RWPE2 (cell line): ENCODE measurements at places on chromosomes 5 and 9.

GRCh38 chr5:120088836-120089235 lies 375.3 kb upstream of the PRR16 start:
- no peak for DNase-seq

DNA sequence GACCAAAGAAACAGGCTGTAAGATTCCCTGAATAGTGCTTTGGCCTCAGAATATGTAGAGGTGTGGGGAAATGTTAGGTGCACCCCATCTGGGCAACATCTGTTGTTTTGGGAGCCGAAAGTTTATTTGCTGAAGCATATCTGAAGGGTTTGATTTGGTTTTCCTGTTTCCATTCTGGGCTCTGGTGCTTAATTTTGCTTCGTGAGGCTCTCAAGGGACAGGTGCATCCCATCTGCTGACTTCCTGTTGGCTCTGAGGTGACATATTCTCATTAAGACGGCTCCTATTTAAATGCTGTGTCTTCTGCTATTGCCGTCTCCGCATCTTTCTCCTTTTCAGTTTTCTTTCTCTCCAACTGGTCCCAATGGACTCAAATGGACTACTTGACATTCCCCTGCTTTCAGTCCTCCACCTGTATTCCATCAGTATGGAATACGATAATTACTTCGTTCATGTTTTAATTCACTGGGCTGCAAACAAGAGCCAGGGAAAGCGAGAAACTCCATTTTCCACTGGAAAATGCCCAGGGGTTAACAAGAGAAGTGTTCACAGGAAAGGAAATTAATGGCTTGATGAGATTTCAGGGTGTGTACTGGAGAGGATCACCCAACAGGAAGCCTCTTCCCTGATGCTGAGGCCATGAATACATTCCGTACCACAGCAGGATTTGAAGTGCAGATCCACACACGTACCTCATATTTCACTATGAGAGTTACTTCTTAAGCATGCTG lies 104.0 kb downstream of the MTX3 start:
- DNase-seq = no peak

DNA sequence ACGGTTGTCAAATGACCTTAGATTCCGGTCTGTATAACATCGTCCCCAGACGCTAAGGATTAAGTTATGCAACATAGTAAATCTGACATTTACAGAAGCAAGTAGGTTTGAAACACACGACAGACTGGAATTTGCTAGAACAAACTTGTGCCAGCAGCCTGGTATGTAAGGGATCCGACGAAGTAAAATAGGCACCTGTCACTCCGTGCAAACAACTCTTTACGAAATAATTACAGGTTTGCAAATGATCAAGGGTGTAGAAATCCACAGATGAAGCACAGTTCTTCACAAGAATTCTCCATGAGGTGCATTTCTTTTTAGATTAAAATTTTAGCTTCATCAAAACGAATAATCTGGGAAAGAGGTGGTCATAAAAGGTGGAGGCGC lies 508 bp downstream of the MOCS2 start:
- no peak for DNase-seq

DNA sequence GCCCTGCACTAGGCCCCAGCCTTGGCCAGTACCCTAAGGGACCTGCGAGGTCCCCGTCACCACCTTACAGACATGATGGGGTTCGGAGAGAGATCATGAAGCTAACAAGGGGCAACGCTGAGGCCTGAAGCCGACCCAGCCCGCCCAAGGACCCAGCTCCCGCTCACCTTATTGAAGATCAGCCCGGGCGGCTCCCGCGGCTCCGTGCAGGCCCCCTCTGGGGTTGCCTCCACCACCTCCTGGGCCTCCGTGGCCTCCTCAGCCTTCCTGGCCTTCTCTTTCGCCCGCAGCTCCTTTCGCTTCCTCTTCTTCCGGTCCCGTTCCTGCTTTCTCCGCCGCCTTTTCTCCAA lies 3.6 kb downstream of the SURF6 start:
- no peak for DNase-seq

GRCh38 chr5:197892-198489 lies 6.7 kb downstream of the LRRC14B start:
- DNase-seq = no peak

- no peak for DNase-seq
Measured at GRCh38 chr9:28365020-28365640, 791.8 kb upstream of the C9orf72 start.

GRCh38 chr5:145295236-145295835 lies 539.8 kb downstream of the PRELID2 start:
- no peak for DNase-seq

DNA sequence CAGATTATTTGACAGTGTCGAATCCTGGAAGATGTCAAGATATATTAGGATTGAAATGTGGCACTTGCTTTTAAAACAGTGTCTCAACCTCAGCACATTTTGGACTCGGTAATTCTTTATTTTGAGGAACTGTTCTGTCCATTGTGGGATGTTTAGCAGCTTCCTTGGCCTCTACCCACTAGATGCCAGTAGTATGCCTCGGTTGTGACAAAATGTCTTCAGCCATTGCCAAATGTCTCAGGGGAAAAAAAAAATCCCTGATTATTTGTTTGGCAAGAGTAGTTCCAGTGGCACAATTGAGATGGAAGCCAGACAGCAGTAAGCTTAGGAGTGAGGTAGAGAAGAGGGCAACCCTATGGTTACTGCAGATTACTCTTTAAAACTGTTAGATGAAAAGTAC lies 694.5 kb upstream of the RIOK2 start:
- no peak for DNase-seq

- no peak for DNase-seq
Measured at GRCh38 chr5:159837860-159838259, 78.4 kb upstream of the ADRA1B start.

DNA sequence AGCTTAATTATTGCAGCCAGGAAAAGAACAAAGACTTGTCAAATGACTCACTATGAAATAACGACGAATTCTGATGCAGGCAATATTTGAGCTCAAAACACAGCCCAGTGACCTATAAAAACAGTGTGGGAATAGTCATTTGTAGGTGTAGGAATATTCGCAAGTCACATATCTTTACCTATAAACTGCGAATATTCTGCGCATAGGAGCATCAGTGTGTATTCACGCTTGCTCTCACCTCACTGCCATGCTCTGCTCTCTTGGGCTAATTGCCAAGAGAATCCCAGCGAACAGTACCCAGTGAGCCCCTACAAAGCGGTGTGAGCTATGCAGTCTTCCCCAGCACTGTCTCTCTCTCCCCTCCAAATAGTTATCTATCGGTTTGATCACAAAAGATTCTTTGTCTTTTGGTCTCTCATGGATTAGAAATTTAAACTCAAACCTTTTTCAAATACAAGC lies 74.2 kb downstream of the ST8SIA4 start:
- no peak for DNase-seq

GRCh38 chr9:110249603-110250002 lies 6.7 kb downstream of the TXN start:
- DNase-seq = no peak

DNA sequence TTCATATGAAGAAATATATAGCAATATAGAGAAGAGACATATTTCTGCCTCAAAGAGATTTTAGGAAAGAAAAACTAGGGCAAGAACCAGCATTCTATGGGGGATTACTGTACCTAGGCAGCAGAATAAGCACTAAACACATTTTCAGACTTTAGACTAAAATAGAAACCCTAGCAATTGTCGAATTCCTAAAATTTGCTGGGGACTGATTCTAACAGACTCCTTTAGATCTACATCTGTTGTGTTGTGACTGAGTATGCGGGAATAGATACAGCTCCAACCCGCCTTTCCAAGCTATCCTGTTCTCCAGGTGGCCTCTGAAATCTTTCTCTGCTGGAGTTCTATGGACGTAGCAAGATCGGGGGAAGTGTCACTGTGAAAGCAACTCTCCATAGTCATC lies 482.2 kb downstream of the NTRK2 start:
- DNase-seq = no peak

DNA sequence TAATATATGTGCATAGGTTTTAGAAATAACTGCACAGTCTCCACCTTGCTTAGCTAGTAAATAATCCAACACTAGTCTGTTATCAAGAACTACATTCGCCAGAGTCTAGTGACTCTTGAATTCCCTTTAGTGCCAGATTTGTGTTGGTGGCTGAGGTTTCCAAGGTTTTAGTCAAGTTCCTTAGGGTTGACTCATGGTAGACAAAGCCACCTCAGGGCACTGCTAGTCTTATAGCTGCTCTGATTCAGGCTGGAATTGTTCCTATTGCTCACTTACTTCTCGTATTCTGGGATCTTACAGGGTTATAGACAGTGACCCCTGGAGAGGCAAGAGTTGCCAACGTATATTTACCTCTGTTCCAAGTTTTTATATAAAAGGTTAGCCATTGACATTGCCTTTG lies 1369.8 kb upstream of the CDH9 start:
- no peak for DNase-seq

DNA sequence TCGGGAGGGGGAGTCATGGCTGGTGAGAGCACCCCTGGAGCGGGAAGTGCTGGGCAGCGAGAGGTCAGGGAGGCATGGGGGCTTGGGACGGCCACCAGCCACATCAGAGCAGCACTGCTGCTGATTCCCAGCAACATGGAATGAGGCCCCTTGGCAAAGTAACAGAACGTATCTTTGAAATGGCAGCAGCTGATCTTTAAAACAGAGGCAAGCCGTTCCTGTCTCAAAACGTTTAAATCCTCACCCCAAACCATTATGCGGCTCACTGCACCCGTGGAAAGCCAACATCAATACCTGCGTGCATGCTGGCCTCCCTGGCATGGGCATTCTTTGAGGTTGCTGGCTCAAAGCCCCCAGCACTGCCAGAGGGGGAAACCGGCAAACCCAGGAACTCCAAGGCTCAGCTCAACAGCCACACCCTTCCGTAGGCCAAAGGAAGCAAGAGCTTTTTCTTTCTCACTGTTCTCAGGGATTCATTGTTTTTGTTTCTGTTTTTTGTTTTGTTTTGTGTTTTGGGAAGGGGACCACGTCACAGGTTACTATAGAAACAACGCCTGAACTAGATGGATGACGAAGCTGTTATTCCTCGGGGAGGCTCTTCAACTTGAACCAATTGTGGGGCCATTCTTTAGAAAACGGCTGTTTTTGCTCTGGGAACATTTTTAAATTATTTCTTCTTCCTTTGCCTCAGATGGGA lies 28.1 kb upstream of the OBP2B start:
- no peak for DNase-seq

DNA sequence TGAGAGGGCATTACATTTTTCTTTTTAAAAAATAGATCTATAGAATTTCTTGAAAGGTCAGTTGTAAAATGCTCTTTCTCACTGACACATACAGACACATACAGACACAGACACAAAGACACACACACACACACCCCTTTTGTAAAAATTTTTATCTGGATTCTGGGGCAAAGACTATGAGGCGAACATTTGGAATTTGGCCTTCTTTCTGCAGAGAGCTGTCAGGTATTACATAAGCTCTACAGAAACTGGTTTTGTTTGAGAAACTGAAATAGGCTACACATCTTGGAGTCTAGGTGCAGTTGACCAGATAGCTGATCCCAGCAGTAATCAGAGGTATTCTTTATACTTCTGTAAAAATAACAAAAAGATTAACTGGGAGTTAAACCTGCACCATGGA lies 315.9 kb upstream of the RPS23 start:
- DNase-seq = no peak

DNA sequence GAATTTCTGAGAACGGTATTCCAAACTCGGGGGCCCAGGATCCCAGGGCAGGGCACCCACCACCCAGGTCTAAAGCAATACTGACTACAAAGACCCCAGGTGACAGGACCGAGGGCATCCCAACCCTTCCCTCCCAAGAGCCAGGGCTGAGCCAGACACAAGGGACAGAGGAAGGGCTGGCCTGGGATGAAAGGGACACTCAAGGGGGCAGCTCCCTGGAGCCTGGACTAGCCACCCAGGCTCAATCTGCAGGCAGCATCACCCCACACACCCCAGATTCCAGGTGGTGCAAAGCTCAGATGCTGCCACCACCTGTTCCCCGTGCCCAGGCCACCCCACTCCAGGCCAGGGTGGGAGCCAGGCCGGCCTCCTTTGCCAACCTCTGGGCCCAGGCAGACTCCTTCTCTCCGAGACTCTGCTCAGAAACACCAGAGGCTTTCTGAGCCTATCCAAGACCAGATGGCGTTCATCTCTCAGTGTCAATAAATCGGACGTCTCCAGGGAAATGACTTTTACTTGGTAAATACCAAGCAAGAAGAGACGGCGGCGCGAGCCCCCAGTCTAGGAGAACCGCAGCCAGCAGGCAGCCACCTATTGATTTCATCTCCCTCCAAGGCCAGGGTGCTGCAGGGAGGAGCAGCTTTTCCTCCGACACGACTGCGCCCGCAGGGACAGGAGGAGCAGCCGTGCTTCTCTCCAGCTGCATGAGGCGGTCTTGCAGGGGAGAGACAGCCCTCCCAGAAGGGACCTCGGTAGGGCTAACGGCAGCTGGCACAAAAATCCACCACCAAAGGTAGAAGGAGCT lies 94.1 kb upstream of the ADAMTS2 start:
- no peak for DNase-seq

DNA sequence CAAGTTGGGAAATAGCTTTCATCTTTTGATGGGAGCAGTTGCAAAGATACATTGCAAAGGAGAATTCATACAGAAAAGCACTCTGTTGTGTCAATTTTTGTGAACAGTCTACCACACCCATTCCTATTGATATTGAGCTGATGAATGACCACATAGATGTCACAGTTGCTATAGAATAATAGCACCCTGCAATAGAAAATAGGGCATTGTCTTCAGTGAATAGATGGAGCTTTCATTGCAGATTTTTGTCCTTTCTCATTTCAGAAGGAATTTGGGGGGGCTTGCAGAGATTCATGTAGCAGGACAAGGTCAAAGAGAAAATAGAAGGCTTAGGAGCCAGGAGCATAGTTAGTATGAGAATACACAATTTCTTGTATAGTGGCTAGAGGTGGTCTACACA lies 237.9 kb downstream of the TMEM38B start:
- no peak for DNase-seq

DNA sequence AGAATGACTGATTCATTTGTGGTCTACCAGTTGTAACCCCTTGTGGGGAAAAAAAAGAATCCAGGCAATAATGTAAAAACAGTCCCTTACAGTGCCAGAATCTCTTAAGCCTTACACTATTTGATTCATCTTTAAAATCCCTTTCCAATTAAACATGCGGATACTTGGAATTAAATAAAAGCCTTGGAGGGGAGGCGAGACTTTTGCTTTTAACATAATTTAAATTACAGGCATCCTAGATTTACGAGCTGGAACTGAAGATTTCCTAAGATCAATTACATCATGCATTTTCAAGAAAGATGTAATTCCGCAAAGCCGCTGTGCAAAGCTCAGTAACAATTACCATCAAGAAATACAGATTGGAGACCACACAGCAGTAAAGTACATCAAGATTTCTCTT lies 370.2 kb downstream of the MTRR start:
- DNase-seq = no peak

GRCh38 chr5:16815432-16815831 lies 120.7 kb downstream of the MYO10 start:
- DNase-seq = no peak

GRCh38 chr5:54638106-54638505 lies 120.5 kb downstream of the SNX18 start:
- DNase-seq = no peak

- no peak for DNase-seq
Measured at GRCh38 chr5:45677524-45677923, 18.7 kb downstream of the HCN1 start.

GRCh38 chr5:96595300-96596090 lies 66.7 kb upstream of the CAST start:
- DNase-seq = no peak
